ENCODE measurements at places on chromosomes 5 and 9.

DNA sequence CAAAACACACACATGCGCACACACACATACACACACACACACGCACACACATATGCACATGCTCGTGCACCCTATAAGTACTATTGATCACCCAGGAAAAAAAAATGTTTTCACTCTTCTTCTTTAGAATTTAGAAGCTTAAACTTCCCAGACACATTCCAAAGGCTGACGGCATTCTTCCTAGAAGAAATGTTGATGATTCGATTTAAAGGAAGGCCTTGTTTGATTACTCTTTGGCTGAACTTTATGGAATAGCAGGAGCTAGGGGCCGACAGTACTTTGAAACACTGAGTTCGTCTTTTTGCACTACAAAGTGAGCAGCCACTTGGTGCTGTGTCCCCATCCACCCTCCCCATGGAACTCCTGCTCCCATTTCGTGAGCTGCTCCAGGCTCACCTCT, 113.2 kb downstream of the EGFLAM start:
- no peak for DNase-seq

DNA sequence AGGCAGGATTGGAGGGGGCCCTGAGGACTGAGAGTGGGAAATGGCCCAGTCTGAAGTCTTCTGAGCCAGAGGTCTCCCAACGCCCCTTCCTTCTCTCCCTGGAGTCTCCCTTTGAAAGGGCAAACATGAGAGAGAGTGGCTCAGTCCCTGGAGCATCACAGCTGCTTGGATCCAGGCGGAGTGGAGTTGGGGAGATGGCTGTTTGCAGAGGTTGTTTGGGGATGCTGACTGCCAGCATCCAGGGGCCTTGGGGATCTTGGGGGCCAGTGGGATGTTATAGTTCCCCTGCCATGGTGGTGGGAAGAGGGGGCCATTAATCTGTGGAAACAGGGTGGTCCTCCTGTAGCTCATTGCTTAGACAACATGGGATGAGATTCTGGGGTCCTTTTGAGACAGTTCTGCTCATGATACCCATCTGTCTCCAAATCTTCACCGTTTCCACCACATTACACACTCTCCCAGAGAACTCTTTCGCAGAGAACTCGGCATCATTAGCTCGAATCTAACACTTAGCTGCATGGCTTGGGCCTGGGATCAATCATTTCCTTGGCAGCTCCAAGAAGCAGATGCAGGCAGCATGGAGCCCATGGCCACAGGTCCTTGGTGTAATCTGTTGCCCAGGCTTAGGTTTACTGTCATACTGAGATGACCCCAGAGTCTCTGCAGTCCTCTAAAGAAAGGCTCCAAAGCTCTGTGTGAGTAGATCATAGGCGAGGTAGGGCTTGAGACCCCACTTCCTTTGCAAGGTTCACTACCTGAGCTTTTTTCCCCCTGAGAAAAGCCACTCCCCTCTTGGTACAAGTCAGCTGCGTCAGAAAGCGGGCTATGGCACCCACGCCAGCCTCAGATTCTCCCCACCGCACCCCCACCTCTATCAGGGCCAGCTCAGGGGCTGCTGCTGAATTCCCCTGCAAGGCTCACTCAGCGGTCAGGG, 54.4 kb upstream of the SH3PXD2B start:
- peak; percentile 5 for DNase-seq

- no peak for DNase-seq
These were observed 87.9 kb downstream of the ANKH start for GRCh38 chr5:14783691-14784090.

DNA sequence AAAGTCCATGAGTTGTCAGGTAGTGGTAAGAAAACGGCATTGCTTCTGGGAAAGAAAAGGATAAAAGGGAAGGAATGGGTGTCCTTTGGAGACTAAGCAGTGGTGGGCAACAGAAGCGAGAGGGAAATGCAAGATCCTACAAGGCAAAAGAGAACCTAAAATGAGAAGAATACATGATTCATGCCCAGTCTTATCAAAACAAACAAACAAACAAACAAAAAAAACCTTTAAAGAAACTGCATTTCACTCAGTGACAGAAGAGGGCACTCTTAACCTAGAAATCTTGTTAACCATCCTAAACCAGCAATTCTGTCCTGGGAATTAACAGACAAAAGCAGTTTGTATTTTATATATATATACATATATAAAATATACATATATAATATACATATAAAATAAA, 88.5 kb downstream of the SUSD1 start:
- no peak for DNase-seq

DNA sequence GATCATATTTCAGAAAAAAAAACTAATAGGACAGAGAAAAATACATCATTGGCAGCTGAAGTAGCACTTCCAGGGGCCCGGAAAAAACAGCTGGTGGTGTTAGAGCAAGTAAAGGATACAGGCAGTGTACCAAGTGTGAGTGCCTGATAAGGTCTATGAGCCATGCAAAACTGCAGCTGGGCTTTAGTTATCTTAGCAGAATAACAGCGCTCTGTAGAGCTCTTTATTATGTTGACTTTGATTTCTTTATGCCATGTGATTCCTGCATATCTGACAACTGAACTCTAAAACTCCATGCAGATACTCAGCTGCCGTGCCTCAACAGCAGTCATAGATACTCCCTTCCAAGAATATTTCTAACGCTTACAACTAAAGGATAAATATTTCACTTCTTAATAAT, 119.5 kb downstream of the CAAP1 start:
- no peak for DNase-seq

DNA sequence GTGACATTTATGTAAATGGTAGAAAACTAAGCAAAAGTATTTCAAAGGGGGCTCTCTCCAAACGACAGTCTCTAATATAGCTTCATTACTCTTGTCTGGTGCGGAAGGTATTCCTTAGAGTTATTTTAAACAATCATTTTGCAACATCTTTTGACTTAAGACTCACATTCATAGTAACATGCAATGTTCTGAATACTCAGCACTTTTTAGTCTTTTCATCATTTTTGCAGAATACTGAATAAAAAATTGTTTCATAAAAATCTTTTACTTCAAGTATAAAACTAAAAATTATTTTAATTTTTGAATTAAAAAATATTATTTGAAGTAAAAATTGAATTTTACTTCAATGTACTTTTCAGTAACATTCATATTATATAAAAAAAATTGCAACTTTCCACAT, 321.1 kb downstream of the PLK2 start:
- DNase-seq, result no peak

DNA sequence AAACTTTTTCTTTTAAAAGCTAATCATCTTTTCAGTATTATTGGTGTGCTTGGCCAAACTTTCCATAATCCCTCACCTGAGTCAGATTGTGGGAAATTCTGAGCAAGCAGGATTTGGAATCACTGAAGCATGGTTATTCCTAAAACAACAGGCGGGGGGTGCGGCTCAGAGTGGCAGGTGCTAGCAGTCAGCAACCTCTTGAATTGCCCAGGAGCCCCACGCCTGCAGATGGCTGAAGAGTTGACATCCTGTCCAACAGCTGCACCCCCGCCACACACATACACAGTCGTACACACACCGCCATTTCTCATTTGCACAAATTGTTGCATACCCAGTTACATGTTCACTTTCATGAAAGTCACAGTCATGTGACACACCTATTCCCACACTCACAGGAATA, 96.6 kb downstream of the LHX2 start:
- no peak for DNase-seq

DNA sequence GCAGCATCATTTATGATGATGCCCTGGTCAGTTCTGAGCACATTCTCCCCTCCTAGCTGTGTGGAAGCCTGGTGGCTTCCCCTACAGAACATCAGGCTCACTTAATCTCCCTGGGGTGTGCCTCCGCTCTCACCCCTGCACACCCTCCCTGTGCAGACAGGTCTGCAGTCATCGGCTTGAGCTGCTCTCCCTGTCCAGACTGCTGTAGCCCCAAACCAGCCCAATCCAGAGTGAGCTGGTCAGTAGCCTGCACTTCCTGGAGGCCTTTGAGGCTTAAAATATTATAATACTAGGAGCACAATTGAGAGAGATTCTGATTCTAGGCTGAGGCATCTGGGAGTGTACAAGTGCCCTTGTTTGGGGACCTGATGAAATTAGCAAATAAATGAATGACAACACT, 60.2 kb downstream of the PPARGC1B start:
- no peak for DNase-seq

GRCh38 chr9:120403543-120403856, 176.5 kb downstream of the CDK5RAP2 start:
- no peak for DNase-seq

- DNase-seq, result no peak
These were observed 126.1 kb upstream of the NFIB start for GRCh38 chr9:14440062-14440461.

GRCh38 chr5:36570301-36571095, 35.9 kb upstream of the SLC1A3 start:
- no peak for DNase-seq

DNA sequence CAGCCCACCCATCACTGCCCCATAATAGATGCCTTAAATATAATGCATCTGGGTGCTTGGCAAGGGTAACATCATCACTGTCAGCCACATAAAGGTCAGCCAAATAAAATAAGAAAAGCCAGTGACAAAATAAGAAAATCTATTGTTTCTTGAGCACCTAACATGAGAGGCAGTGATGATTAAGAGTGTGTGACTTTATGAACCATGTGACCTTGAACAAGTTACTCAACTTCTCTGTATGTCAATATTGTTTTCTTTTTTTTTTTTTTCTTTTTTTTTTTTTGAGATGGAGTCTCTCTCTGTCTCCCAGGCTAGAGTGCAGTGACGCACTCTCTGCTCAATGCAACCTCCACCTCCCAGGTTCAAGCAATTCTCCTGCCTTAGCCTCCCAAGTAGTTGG, 98.7 kb downstream of the CDK5RAP2 start:
- no peak for DNase-seq

- DNase-seq, result no peak
These were observed 75.6 kb downstream of the LRSAM1 start for GRCh38 chr9:127526655-127527559.

- no peak for DNase-seq
These were observed 57.1 kb downstream of the SLC22A5 start for GRCh38 chr5:132426525-132427138.

GRCh38 chr5:93461756-93462155, 119.3 kb downstream of the NR2F1-AS1 start:
- no peak for DNase-seq

GRCh38 chr5:173454736-173455598, 126.8 kb upstream of the STC2 start:
- DNase-seq, result no peak

GRCh38 chr5:35990520-35990919, 670 bp downstream of the UGT3A1 start:
- no peak for DNase-seq

DNA sequence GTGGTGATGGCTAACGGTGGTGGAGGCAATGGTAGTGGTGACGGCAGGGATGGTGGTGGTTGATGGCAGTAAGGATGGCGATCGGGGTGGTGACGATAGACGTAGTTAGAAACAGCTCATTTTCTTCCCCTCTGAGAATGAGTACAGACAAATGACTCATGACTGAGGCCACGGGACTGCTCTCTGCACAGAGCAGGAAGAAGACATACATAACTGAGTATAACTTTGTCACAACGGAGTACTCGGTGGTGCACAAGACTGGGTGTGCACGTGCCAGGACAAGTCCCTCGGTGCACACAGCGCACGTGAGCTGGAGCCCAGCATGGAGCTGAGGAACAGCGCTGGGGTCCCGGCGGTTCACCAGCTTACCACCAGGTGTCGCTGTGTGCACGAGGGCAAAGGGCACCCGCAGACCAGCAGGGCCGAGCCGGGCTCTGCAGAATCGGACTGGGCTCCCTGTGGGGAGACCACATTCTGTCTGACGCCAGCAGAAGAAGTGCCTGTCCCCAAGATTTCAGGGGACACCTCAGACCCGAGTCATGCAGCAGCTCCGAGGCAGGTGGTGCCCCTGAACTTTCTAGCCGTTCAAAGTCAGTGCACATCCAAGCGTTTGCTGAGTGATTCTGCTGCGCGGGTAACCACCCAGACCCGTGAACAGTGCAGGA, 188.6 kb downstream of the FSTL4 start:
- DNase-seq, result peak; percentile 78

DNA sequence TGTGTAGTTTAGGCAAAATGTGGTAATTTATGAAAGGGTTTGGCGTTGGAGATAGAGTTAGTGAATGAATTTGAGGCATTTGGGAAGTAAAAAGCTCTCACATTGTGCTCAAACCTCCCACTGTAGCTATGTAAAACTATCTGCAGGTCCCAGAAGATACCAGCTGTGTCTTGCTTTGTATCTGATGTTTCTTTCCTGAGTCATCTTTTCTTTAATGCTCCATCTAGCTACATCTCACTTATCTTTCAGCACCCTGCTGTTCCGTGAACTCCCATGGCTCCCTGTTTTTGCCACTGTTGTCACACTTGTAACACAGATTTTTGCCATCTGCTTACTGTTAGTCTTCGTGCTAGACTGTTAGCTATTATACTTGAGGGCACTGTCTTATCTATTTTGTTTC, 253.1 kb downstream of the NPR3 start:
- DNase-seq, result no peak

- DNase-seq, result peak; percentile 34
These were observed 28.8 kb upstream of the CDC23 start for GRCh38 chr5:138241688-138242571.

- DNase-seq, result no peak
These were observed 107.0 kb downstream of the CDH6 start for GRCh38 chr5:31300501-31300900.

- no peak for DNase-seq
These were observed 29.3 kb downstream of the PAPPA start for GRCh38 chr9:116182876-116183275.

DNA sequence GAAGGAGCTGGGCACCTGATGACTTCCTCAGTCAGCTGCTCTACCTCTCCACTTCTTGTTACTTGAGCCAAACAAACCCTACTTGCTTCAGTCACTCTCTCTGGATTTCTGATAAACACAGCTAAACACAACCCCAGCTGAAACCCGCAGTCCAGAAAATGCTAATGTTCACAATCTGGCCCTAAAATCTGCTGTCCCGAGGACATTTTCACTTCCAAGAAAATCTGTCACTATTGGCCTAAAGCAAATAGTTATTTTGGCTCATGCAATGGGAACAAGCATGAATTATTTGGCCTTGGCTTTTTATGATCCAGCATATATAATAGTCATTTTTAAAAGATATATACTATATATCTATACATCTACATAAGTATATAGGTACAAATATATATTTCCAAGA, 19.1 kb downstream of the FAM81B start:
- no peak for DNase-seq

- DNase-seq, result no peak
These were observed 71.0 kb upstream of the HMHB1 start for GRCh38 chr5:143740956-143741355.

DNA sequence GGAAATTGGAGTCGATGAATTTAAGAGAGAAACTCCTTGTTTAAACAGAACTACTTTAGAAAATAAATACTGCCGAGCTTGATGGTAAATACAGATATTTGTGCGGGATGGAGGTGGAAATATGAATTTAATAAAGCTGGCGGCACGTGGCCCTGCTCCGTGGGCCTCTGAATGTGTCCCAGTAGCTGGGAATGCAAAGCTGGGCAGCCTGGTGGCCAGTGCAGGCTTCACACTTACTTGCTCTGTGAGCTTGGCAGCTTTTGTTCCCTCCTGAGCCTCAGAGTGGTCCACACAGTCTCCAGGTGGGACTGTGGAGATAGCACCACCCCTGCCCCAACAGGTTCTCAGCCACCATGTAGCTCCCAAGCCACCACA, 45.9 kb downstream of the BARX1 start:
- no peak for DNase-seq

- no peak for DNase-seq
These were observed 21.3 kb downstream of the RPS6 start for GRCh38 chr9:19358701-19359100.

All from progenitor cell of endocrine pancreas (in vitro differentiated cells).